ENCODE measurements at places on chromosomes 3 and 15.
A peak's percentile ranks its signal among the peaks of the same experiment; 100 is the strongest.

GRCh38 chr3:37855363-37855970, 6.2 kb upstream of the CTDSPL start:
- DNase-seq = peak; percentile 55

GRCh38 chr3:55204417-55204816, 276.6 kb upstream of the LRTM1 start:
- no peak for DNase-seq

DNA sequence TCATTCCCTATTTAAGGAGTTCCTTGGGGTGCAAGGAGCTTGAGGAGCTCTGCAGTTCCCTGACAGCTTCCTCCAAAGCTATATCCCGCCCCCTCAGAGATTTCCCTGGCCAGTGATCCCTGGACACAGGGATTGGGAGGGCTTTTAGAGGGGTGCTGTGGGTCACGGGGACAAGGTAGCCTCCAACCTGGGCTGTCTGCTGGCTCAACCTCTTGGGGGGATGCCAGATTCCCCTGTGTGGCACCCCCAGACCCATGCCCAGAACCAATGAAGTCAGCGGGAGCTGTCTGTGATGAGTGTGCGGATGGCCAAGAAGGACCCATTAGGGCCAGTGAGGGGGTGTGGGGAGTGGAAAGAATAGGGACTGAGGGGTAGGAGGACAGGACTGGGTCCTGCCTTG, 21.0 kb upstream of the ATP2B2 start:
- DNase-seq = no peak

DNA sequence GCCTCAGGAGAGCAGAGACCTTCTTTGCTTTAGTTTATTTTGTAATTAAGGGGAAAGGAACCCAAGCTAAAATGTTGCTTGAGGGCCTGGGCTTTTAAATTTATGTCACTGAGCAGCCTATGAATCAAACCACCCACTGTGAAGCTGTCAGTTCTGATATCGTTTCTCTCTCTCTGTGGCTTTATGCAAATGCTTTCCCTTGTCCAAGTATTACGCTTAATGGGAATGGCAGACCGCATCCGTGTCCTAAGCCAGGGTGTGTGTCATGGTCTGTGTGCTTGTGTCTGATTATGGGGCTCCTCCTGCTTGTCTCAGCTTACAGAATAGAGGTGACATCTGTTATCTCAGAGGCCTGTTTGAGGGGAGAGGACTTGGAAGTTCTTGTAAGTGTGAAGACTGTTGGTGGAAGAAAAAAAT, 82.4 kb downstream of the EBLN2 start:
- no peak for DNase-seq

GRCh38 chr15:67232591-67232990, 21.9 kb downstream of the AAGAB start:
- no peak for DNase-seq

- DNase-seq = no peak
These were observed 450.0 kb upstream of the KCNMB2 start for GRCh38 chr3:178086144-178086825.

DNA sequence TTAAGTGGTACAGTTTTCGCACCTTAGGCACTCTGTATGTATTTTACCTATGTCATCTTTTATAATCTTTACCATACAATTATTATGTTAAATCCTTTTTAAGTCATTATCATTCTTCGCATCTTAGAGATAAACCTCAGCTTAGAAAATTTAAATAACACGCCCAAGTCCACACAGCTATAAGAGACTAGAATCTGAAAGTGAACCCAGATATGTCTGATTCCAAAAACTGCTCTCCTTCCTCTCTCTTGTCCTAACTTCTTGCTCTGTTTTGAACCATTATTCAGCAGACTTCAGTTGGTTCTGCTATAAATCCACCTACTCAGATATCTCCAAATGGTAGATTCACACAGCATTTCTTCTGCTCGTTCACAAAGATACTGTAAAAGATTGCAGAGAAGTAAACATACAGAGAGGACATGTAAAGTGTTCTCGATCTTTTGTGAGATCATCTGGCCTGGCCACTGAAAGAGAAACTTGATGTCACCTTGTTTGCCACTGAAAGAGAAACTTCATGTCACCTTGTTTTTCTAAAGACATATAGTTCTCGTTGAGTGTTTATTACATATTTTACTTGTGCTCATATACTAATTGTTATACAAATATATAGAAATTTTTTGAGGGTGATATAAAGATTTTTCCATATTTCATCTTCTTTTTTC, 533.2 kb downstream of the GRM7 start:
- no peak for DNase-seq

DNA sequence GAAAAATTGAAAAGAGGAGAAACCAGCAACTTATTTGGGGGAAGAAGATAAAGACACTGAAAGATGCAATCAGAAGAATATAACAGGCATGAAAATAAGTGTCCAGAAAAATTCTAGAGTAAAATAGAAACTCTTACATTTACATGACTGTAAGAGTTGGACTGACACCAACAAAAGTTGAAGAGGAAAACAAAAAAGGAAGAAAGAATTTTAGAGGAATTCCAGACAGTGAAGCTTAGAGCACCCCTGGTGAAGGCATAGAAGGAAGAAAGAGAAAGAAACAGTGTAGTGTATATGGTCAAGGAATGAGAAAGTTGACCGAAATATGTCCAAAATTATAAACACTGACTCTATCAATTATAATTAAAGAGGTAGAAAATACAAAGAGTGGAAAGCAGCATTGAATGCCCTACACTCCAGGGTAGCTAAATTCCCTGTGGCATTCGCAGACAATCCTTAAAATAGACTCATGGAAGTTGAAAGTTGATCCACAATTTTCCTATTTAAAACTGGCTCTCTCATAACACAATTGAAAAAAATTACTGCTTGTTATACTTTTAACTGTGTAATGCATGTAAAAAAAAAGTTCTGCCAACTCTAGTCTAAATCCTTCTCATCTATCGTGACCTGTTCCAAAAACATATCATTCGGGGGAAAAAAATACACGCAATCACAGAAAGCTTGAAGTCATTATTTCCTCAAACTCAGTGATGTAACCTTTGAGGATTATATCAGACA, 102.6 kb upstream of the ABI3BP start:
- DNase-seq = no peak

DNA sequence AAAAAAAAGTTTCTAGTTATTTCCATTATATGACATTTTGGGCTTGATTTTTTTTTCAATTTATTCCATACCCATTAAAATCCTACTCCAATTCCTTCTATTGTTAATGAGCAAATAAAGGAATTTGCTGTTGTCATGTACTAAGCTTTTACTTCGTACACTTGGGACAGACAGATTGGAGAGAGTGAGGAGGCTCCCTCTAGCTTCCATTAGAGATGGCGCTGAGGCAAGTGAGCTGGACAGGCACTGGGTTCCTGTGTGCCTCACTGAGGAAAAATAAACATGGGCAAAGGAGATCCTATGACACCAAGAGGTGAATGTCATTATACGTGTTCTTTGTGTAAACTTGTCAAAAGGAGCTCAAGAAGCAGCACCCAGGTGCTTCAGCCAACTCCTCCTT, 441.1 kb upstream of the MDFIC2 start:
- no peak for DNase-seq

GRCh38 chr15:89912674-89913396, at the start of gene ARPIN:
Gene ARPIN (minus strand): TSS chr15:89912952. CDS start chr15:89912835, 117 bp downstream.
- no peak for DNase-seq

- no peak for DNase-seq
These were observed 139.3 kb downstream of the NFKBIZ start for GRCh38 chr3:101988596-101988995.

DNA sequence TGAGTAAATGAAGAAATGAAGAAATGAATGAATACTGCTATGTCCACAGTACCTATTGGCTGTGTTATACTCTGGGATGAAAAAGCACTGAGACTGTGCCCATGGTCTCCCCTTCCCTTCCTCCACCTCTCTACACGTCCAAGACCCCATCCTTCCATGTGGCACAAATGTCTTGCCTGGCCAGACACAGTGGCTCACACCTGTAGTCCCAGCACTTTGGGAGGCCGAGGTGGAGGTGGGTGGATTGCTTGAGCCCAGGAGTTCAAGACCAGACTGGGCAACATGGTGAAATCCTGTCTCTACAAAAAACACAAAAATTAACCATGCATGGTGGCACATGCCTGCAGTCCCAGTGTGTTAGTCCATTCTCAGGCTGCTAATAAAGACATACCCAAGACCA, 200.1 kb downstream of the FAM43A start:
- no peak for DNase-seq
